ENCODE measurements at places on chromosomes 2 and 18. TPM values are rescaled to one million over a fixed set of nuclear protein-coding genes. Genes with fewer than 3 reads are reported as not detected.

DNA sequence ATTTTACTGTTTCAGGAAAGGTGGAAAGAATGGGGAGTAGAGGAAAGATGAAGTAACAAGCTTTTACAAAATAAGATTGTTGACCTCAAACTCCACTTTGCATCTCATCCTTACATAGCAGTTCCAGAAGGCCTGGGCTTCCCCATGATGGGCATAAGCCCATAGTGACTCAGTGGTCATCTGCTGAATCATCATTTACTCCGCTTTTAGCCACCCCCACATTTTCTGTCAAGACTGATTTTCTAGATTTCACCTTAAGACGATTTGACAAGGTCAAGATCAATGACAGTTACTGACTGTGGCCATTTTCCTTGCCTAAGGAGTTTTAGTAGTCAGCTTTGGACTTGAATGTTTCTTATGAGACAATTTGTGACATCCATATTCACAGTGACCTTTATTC lies 49.4 kb downstream of the PLEKHM3 start:
- no peaks in the 10 kb centered on the region for H3K36me3 ChIP-seq
- H3K27me3 ChIP-seq, result no peaks in the 10 kb centered on the region
- DNase-seq, result no peak
- H3K4me1 ChIP-seq, result peaks cover 42% of the 10 kb centered on the region

DNA sequence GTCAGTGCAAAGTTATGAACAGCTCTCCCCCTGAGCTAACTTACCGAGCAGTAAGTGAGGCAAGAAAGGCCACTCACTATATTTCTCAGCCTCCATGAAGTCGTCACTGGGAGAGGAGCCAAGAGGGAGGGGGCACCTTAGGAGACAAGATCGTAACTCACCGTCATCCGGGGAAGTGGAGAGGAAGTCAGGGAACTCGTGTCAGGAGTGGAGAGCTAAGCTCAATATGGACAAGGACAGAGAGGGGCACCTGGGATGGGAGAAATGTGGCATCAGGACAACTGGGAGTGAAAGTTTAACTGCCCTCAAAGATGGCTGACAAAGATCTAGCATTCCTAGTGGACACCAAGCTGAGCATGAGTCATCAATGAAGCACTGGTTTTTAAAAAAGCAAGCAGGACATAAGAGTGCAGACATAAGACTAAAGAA lies 37.1 kb downstream of the BCL11A start:
- H3K4me1 ChIP-seq, result peaks cover 13% of the 10 kb centered on the region
- no peak overlapping the region for H3K27ac ChIP-seq
- H3K27me3 ChIP-seq, result no peaks in the 10 kb centered on the region

GRCh38 chr18:80175451-80176204 lies 66.6 kb downstream of the ADNP2 start:
- H3K4me1 ChIP-seq, result no peaks in the 10 kb centered on the region
- H3K36me3 ChIP-seq, result no peaks in the 10 kb centered on the region
- H3K27ac ChIP-seq, result no peak overlapping the region
- H3K4me3 ChIP-seq, result no peak overlapping the region
- H3K27me3 ChIP-seq, result no peaks in the 10 kb centered on the region

Gene MAPRE2
- total RNA-seq, result 34.6 TPM

Gene TMEM163
- 0.95 TPM for total RNA-seq

DNA sequence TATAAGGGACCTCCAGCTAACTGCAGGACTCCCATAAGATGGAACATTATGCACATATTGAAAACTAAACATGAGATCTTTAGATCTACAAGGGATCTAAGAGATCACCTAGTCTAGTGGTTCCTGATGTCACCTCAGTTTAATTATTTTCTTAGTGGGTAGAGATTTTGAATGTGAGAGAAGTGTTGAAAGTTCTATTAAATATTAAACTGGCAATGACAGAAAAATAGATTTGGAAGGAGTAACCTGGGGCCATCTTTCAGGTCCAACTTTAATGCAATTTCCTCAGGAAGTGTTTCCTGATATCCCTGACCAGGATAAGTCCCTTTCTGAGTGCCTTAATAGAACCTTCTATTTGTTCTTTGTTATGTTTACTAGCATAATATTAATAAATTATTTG lies 29.1 kb upstream of the CPS1 start:
- H3K4me3 ChIP-seq, result no peak overlapping the region
- H3K27ac ChIP-seq, result no peak overlapping the region
- no peak for DNase-seq
- no peaks in the 10 kb centered on the region for H3K27me3 ChIP-seq
- H3K4me1 ChIP-seq, result peaks cover 5% of the 10 kb centered on the region
